ENCODE measurements at places on chromosomes 6 and 20.

DNA sequence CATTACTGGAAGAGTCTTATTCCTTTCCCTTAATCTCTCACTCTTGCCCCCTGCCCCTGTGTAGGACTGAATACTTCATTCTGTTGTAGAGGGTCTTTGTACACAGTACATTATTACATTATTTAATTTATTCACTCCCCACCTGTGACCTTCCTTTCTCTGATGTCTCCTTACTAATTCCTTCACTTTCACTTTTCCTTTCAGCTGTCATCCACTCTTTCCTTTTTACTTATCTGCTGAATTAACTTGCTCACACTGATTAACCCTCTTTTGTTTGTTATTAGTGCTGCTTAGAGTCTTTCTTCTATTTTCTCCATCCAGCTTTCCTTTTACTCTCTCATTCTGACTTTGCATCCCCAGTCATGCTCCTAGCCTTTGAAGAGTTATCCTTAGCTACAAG is 6.5 kb upstream of the PGBD1 start:
- DNase-seq: no peak

DNA sequence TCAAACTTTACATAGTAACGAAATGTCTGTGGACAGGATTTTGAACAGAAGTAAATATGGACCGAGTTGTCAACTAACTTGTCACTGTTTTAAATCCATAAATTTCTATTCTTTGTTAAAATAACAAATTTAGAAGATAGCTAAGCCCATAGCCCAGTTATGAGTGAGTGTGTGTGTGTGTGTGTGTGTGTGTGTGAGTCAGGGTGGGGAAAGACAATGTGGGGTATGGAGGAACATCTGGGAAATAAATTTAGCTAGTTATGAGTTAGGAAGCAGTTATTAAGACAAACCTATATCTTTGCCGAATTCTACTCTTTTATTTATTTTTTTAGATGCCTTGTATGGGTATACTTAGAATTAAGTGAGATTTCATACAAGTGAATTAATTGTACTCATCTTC is 9.0 kb downstream of the TPBG start:
- DNase-seq: no peak

DNA sequence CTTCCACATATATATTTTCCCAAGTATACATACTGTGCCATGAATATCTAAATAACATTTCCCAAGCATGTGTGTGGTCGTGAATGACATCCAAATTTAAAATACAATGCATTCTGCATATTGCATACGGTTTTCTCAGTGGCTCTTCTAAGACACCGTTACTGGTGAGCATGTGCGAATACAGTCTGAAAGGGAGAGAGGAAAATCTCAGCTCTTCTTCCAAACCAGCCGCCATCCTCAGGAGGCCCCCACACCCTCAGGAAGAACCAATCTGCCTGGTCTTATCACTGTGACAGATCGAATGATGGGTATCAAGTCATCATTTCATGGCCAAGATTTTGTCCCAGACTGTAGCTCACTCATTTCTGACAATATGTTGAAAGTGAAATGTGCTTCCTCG is 50.7 kb downstream of the ADAT2 start:
- no peak for DNase-seq

- DNase-seq: no peak
Observed at GRCh38 chr6:54971825-54972224, 125.3 kb downstream of the FAM83B start.

All from stimulated activated CD4-positive, alpha-beta T cell treated with anti-CD3 and anti-CD28 coated beads, Interleukin-15, amount 100 ng/mL, for 24 hours (primary cell).